ENCODE measurements at places on chromosomes 6 and 20.

DNA sequence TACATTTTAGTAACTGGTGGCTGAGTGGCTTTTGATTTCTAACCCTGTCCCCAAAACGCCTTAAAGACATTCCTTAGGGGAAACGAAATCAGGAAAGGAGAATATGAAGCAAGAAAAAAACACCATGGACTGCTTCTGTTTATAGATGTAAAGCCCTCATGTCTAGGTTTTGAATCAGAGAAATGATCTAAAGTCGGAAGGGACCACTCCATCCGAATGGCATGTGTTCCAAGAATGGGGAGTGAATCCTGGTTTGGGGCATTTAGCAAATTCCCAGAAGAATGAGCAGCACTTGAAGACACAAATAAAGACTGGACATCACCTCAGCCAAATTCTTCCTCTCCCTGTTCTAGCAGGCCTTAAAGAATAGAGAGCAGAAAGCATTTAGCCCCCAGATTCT is 65.6 kb downstream of the CAP2 start:
- no peak for DNase-seq

- no peak for DNase-seq
Measured at GRCh38 chr20:46214824-46215488, 93.3 kb downstream of the CDH22 start.

- DNase-seq, result no peak
Measured at GRCh38 chr6:129773304-129773703, 63.3 kb upstream of the ARHGAP18 start.

DNA sequence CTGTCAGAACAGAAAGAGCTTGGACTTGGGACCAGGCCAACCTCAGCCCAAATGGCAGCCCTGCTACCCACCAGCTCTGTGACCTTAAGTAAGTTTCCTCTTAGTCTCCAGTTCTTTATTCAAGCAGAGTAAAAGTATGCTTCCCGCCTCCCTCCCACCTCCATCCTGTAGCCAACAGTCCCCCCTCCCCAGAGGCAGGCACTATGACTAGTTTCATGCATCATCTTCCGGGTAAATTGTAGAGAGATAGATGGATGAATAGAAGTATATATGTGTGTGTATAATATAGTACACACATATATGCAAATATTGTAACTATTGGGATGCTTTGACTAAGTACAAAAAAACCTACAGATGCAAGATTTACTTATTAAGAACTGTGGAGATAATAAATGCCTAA is 39.5 kb upstream of the B4GALT5 start:
- no peak for DNase-seq

GRCh38 chr6:79373880-79374279 is 139.4 kb upstream of the HMGN3 start:
- DNase-seq, result peak; percentile 7

DNA sequence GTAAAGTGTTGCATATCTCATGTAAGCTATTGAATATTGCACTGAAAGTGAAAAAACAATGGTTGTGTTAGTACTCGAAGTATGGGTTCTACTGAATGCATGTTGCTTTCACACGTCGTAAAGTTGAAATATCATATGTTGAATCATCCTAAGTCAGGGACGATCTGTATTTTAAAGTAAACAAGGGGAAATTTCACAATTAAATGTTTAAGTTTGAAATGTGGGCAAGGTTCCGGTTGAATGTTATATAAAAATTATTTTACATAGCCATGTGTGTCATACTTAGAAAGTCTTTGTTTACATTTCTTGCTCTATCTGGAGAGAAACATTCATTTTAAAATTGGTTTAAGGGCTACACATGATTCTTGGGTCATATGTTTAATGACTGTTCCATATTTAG is 76.8 kb downstream of the AKAP7 start:
- no peak for DNase-seq

- no peak for DNase-seq
Measured at GRCh38 chr20:9949563-9949962, 85.2 kb upstream of the ANKEF1 start.

GRCh38 chr20:1337441-1337840 is 8.5 kb upstream of the SDCBP2 start:
- no peak for DNase-seq

- no peak for DNase-seq
Measured at GRCh38 chr6:139534472-139535115, 160.1 kb upstream of the CITED2 start.

DNA sequence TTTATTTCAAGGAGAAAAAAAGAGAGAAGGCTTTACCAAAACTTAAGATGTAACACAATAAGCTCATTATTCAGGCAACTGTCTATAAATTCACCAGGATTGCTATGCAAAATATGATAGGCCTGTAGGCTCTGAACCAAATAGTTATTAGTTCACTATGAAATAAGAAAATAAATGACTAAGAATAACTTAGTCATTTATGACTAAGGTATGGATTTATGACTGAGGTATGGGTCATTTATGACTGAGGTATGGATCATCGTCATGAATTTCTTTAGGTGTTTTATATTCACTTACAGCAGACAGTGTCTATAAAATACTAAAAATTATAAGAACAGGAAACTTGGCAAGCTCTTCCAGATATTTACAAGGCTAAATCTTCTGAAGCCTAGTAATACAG is 52.1 kb upstream of the SNX9 start:
- DNase-seq, result peak; percentile 88

DNA sequence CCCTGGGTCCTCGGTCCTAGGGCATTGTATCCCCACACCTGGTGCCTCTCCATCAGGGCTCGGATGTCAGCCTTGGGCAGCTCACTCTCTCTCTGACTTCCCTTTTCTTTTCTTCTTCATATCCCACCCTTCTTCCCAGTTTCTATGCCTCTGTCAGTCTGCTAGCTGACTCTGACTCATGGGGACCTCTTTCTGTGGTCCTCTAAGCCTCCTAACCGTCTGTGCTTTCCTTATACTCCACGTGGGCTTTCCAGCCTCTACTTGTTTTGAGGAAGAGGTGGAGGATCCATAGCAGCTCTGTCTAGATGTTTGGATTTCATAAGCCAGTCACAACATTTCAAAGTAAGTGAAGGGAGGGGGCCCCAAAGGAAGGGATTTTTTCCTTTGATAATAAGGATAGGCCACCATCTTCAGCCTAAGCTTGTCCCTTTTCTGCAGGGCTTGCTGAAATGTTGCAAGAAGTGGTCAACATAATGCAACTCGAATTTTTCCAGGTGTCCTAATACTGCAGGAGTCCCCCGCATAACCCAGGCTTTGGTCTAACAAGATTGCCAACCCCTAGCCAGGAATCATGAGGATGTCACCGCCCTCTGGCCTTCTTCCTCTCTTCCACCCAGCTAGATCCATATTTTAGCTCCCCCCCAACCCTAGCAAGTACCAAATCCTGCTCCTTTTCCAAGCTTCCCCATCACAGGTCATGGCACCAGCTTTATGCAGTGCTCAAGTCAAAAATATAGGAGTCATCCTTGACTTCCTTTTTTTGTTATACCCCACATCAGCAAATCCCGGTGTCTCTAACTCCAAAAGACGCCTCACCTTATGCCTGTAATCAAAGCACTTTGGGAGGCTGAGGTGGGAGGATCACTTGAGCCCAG is 8.7 kb upstream of the PLTP start:
- no peak for DNase-seq

DNA sequence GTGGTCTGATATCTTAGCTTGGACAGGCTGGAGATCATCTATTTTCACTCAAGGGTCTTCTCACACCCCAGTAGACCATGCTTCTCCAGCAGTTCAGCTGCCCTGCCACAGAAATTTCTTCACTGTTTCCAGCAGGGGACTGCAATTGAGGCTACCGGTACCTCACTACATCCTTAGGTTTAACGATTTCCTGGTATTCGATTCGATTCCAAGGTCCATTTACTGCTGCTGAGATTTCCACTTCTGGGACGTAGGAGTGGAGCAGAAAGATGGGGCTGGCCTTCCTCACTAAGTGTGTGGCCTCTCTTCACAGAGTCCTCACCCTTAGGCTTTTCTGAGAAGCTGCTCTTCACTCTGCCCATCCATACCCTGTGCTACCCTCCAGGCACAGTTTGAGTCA is 6.2 kb downstream of the VPS16 start:
- no peak for DNase-seq

Measured in mammary epithelial cell (primary cell).